ENCODE measurements at places on chromosomes 2 and 18.

DNA sequence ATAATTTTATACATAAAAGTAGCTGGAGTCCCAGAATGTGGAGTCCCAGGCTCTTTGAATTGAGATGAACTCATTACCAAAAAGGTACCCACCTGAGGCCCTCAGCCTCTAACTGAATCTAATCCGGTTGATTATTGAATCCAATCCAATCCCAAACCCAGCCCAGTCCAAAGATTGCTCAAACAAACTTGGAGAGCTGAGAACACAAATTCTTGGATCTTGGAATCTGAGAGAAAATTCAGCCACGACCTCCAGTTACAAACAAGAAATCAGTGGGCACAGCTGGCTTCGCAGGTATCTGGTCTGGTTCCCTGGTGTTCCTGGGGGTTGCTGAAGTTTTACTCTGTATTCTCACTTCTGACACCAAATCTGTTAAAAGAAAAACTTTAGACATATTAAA is 28.4 kb upstream of the RHOB start:
- DNase-seq, result no peak

DNA sequence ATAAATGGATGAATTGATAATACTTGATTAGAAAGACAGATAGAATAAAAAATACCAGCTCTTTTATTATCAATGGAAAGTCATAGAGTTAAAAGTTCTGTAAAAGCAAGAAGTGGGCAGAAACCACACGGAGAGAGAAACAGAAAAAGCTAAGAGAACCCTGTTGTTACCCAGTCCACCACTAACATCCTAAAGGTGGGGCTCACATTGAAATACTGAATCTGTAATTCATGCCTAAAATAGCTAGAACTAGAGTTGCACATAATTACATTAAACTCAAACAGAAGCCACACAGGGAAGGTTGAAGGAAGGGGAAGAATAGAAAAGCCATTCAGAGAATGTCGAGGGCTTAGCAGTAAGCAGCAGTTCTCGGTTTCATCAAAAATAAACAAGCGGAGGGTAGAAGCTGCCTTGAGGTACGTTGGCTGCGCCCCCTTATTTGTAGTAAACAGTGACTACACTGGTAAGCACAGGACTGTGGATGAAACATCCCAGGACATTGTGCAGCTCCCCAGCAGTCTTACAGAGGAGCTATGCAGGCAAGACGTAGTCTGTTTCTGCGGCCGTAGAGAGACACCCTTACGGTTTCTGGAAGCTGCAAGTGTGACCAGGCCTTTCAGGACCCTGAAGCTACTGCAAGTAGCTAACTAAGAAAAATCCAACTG is 1247.0 kb upstream of the GYPC start:
- DNase-seq, result no peak

GRCh38 chr2:39024833-39025232 is 96.0 kb downstream of the SOS1 start:
- no peak for DNase-seq

DNA sequence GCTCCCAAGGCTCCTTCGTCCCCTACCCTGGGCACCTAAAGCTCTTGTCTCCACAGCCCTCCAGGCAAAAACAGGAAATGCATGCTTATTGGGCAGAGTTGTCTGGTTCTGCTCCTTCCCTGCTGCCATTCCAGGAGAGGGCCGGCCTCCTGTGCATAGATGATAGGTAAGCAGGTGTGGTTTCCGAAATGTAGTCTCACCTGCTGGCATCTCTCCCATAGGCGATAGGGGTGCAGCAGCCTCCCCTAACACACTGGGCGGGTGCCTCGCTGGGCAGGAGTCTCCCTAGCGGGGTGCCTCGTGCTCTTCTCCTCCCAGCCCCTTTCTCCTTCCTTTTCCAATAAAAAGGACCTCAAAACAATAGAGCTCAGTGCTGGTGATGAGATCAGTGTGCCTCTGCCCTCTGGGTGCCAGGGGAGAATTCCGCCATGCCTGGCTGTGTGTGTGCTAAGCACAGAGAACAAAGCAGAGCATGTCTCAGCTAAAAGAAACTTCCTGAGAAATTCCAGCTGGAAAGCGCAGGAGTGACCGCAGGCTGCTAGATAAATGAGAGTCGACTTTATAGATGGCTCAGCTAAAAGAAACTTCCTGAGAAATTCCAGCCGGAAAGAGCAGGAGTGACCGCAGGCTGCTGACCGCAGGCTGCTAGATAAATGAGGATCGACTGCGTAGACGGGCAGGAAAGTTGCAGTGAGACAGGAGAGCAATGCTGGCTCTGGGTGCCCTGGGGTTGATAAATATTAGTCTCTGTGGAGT is 11.3 kb upstream of the PXDN start:
- DNase-seq, result no peak

DNA sequence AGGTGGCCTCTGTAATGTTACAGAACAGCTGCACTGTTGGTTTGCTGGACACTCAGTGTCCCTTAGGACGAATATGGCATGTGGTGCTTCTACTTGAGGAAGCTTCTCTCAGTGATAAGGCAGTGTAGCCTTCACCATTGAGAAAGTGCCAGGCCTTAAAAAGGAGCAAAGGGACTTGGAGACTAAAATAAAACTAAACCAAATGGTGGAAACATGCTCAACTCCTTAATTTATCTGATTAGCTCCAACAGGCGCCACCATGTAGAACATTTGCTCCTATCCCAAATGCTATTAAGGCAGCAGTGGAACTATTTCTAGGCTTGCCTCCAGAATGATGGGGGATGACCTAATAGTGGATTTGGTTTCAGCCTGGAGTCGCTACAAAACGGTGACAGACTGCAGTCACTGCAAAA is 77.5 kb upstream of the MYL1 start:
- no peak for DNase-seq

DNA sequence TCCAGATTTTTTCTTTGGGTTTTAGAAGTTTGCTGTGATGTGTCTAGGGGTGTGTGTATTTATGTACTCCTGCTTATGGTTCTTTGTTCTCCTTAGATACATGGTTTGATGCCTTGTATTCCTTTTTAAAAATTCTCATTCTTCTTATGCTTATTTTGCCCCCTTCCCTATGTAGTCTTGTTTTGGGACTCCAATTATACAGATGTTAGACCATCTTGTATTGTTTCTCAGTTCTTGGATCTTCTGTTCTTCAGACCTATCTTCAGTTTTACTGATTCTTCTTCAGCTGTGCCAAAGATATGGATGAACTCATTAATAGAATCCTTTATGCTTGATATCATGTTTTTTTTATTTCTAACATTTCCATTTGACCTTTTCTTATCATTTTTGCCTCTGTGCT is 14.2 kb upstream of the MSL3B start:
- DNase-seq, result no peak

Data from NCI-H1092 treated with DMSO at 0.1 percent for 48 hours (cell line).